ENCODE measurements at places on chromosomes 11 and 22. TPM values are rescaled to one million over a fixed set of nuclear protein-coding genes. Genes with fewer than 3 reads are reported as not detected.

GRCh38 chr22:29130476-29130875 lies 57.6 kb downstream of the KREMEN1 start:
- DNase-seq: no peak
- no peaks in the 10 kb centered on the region for H3K4me1 ChIP-seq
- H3K36me3 ChIP-seq: no peaks in the 10 kb centered on the region
- no peak overlapping the region for H3K27ac ChIP-seq
- H3K4me3 ChIP-seq: no peak overlapping the region

DNA sequence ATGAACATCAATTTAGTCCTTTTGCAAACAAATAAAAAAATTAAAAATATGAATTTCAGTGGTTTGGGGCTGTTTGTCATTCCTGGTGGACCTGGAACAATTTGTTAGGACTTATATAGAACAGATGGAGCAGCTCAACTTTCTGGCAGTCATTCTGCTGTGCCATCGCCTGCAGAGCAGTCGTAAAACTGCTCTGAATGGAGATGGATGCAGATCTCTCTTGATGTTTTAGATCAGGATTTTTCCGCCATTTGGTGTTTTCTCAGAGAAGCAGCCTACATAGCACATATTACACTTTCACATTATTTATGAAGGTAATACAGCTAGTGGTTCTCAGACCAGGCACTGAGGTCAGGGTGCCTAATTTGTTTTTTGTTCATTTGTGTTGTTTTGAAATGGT lies 31.8 kb upstream of the HSPA8 start:
- no peaks in the 10 kb centered on the region for H3K4me1 ChIP-seq
- no peak for DNase-seq
- peaks cover 5% of the 10 kb centered on the region for H3K36me3 ChIP-seq
- no peak overlapping the region for H3K27ac ChIP-seq

DNA sequence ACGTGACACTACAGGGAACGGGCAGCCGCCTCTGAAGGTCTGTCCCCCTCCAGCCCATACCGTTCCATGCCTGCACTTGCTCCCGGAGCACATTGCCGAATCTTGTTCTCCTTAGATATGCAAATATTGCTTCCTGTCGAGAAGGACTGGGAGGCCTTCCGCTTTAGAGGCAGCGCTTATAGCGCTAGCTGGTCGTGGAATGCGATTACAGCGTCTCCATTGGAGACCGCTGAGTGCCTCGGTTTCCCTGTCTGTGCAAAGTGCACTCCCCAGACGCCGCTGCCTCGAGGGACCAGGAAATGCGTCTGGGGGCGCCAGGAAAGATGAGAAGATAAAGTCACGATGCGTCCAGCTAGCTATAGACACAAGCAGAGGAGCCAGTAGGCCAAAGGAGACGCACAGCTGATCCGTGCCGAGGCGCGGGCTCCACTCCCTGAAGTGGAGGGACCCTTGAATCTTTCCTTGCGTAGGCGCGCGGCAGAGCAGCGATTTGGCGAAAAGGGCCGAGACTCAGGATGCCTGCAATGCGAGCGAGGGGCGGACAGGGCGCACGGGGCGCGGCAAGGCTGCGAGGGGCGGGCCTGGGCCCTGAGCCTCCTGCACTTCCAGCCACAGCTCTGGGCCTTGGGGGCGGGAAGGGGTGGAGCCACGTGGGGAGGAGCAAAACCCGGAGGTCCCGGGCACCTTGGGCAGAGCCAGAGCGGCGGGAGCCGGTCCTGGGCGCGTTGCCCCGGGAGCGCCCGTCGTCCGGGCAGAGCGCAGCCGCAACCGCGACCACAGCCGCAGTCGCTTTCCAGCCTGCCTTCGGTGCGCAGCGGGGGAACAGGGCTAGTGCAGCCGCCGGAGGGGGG lies at the start of gene RASSF10:
RASSF10 (plus strand) TSS at position 692 of the 851 bp plus-strand sequence. CDS start 261 bp downstream, outside the sequence.
- H3K4me3 ChIP-seq: no peak within 1 kb of the TSS
- no peaks in the 10 kb centered on the region for H3K36me3 ChIP-seq
- H3K27ac ChIP-seq: no peak within 1 kb of the TSS

DNA sequence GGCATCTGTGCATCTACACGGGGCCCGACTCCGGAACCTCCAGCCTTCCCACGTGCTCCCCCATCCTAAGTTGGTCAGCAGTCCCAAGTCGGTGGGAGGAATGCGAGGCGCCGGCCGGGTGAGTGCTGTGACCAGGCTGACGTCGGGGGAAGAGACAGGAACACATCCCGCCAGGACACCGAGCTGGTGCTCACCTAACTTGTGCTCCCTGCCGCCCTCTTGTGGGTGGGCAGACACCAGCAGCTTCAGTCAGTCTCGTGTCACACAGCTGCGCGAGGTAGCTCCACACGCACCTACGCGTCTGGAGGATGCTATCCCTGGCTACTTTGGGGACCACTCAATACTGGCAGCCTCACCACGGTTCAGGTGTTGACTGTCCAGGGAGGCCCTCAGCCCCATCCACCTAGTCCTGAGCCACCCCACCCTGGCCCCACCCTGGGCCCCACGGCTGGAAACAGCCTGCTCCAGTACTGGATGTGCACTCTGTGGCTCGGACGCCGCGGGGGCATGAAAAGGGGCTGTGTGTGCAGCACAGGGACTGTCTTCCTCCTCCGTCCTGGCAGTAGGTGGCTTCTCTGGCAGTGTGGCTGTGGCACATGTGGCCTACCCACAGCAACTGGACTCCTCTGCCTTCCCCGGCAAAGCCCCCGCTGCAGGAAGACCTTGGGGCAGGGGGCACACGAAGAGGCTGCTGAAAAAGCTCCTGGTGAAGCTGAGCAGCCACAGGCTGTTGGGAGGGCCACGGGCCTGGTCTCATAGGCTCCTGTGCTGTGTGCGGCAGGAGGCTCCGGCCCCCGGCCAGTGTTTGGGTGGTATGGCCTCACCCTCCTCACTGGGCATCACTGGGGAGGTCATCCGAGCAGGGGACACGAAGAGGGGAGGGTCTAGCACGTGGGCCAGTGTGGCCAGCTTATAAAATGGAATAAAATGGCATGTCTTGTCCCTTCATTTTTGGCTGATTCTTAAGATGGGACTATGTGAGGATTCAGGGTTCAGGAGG lies 11.2 kb upstream of the BID start:
- H3K4me3 ChIP-seq: no peak overlapping the region
- peak; percentile 70 for DNase-seq
- no peak overlapping the region for H3K27ac ChIP-seq
- H3K4me1 ChIP-seq: peaks cover 10% of the 10 kb centered on the region
- no peaks in the 10 kb centered on the region for H3K27me3 ChIP-seq

- H3K36me3 ChIP-seq: peaks cover 46% of the 10 kb centered on the region
- no peaks in the 10 kb centered on the region for H3K27me3 ChIP-seq
- H3K27ac ChIP-seq: peak overlapping the region; percentile 89
- H3K4me3 ChIP-seq: peak overlapping the region; percentile 13
Observed at GRCh38 chr22:20566420-20567260, 59.2 kb downstream of the MED15 start.

The GDPD4 gene
- not detected for total RNA-seq

All from PC-3 (cell line).